ENCODE measurements at places on chromosomes 7 and 10.

DNA sequence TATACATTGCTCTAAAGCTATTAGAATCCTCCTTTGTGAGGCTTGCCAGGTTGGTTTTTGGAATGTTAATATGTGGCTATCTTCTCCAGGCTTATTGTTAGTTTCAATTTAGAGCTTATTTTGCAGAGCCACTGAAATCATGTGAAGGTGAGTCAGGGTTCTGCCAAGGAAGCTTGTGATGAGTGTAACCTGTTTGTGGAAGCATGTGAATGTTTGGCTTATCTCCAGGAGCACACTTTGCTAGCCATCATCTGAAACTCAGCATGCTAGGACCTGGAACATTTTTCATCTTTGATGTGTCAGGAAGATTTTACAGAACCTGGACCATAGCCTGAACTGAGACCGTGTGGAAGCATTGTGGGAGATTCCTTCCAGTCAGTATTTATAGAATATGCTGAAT, 197.3 kb downstream of the PPP1R9A start:
- DNase-seq, result no peak

- DNase-seq, result no peak
These were observed 10.2 kb upstream of the EPC1 start for GRCh38 chr10:32357056-32357735.

DNA sequence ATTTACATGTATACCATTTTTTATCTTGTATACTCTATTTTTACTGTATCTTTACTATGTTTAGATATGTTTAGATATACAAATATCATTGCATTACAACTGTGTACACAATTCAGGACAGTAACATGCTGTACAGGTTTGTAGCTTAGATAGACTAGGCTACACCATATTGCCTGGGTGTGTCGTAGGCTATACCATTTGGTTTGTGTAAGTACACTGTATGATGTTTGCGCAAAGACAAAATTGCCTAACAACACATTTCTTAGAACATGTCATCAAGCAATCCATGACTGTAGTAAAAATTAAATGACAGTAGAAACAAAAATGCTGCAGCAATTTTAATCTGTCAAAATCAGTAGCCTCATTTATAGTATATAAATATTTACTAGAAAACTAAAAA, 812.2 kb downstream of the GRM8 start:
- DNase-seq, result no peak

DNA sequence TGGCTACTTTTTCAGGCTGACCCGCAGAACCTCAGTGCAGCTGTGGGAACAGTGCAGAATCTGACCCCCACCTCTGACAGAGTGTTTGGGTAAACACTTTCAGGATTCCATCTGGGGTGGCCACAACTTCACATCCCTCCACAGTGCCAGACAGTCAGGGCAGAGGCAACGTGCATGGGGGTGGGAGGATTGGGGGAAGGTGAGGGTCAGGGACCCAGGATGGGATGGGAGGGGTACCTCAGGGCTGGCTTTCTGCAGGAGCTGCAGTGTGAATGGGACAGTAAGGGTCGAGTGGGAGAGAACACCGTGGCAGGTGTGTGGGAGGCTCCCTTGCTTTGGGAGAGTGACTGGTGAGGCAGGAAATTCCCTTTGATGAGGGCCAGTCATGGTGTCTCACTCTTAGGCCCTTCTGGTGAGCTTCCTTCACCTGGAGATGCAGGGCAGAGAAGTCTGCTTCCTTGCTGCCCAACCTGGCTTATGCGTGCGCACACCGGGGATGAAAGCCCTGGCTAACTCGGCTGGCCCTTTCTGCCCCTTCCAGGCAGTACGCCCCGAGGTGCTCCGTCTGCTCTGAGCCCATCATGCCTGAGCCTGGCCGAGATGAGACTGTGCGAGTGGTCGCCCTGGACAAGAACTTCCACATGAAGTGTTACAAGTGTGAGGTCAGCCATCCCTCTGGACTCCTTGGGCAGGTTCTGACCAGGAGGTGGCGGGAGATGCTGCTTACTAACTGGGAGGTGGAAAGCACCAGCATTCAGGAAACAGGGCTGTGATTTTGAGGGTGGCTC, 8.4 kb downstream of the ZYX start:
- DNase-seq, result no peak

DNA sequence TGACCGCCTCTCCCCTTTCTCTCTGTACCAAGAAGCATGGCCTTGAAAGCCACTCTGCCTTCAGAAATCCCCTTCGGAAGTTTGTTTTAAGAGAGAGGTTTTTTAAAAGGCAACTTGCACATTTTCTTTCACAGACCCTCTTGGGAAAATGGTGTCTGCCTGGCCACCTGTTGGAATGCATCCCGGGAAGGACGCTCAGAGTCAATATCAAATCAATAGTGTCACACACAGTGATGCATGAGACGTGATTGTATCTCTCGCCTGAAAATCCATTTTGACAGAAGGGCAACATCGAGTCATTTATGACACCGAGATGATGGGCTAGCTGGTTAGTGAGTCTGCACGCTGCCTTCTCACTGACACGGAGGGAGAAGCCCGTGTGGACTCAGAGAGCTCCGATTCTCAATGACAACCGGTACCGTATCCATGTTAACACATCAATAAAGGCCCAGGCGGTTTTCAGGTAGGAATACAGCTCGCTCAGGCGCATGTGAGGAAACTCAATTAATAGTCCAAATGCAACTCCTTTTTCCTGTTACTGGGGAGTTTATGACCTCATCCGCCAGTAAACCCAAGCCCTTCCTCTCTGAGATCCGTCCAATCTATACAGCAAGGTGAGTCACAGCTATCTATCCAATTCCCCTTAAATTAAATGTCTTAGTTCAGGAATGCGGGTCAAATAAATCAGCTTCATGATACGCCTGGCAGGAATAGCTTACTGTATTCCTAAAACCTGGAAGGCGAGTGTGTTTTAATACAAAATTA, 621.5 kb upstream of the MKI67 start:
- no peak for DNase-seq

GRCh38 chr7:24980534-24981170, 674 bp upstream of the OSBPL3 start:
- peak; percentile 80 for DNase-seq

DNA sequence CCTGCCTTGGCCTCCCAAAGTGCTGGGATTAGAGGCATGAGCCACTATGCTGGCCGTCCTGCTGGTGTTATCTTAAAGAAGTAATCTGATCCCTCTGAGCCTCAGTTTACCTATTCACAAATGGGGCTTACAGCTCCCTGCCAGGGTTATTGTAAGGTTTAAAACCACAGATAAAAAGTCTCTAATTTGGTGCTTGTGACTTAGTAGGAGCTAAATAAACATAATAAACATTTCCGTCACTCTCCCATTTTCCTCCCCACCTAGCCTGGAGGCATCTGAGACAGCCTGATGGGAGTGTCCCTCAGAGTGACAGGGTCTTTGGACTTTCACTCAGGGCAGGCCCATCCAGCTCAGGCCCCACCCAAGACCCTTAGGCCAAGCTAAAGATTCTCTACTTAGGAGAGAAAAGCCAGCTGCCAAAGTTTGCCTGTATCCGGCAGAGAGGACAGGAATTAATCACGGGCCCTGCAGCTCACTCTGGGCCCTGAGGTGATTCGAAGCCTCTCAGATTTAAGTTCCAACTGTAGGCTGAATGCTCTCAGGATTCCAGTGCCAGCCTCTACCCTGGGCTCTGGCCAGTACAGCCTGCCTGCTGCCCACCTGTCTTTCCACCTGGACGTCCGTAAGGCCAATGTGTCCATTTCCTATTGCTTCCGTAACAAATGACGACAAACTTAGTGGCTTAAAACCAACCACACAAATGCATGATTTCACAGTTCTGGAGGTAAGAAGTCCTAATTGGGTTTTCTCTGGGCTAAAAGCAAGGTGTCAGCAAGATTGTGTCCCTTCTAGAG, 21.8 kb upstream of the DUSP5 start:
- DNase-seq, result no peak

GRCh38 chr10:79936625-79937615, 12.0 kb downstream of the SFTPD start:
- no peak for DNase-seq

- no peak for DNase-seq
These were observed 28.9 kb downstream of the PPP1R3C start for GRCh38 chr10:91603931-91604331.

DNA sequence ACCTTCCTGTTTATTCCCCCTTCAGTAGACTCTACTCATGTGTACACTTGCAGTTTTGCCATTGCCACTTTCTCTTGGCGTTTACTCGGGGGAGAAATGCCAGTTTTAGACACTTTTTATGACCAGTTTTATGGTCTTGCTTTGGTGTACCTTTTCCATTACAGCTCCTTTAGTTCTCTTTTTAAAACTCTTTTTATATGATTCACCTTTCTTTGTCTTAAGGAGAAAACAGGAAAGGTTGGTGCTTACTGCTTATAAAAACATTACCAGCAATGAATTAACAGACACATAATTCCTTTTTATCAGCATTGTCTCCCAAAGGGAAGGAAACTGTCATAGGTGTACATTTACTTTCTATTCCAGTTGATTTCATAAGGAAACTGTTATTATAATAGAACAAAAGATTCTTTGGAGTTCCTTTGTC, 11.9 kb downstream of the TSPAN13 start:
- DNase-seq, result no peak

DNA sequence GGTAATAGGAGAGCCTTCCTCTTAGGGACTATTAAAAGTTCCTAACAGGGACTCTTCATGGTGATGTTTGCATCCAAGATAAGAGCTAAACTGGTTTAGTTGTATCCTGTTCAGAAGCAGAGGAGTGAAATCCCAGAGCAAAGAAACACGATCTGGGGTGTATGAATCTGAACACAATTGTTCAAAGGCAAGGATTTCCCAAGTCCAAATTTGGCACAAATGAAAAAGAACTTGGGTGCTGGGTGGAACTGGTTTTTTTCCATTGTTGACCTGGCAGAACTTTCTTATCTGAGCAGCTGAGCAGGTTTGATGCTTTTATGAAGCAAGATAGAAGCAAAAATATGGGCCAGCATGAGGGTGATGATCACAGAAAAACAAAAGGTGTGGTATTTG, 6.0 kb downstream of the AGFG2 start:
- DNase-seq, result no peak

DNA sequence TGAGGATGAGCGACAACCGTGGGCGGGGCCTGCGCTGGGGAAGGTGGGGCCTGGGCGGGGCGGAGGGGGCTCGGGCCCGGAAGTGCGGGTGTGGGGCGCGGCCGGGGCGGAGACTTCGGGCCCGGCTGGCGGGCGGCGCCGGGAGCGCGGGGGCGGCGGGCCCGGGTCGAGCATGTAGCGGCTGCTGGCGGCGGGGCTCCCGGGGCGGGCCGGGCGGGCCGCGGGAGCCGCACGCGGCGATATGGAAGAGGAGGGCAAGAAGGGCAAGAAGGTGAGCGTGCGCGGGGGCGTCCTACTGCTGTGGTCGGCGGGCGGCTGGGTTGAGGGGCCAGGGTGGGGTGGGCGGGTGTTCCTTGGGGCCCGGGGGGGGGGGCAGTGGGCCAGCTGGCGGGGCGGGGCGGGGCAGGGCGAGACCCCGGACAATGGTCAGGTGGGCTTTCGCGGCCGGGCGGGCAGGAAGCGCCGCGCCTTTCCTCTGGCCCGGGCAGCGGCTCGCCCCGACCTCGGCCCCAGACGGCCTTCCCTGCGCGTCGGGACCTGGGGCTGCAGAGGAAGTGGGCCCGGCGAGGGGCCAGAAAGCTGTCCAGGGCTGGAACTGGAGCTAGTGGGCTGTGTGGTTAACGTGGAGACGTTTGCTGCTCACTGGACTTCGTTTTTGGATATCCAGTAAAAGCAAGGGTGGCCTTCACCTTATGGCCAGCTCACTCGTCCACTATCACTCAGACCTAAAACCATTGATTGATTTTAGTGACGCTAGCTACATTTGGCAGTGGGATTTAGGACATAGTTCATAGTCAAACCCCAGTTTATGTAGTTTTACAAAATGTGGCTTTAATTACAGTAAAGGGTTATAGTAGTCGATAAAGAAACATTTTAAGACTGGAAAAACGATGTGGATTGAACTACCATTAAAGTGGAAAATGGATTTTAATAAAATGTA, at the start of gene CCM2:
Gene CCM2 (plus strand): TSS at position 109 of the 940 bp plus-strand sequence. CDS start 133 bp downstream, at position 242.
- DNase-seq, result peak; percentile 63

- DNase-seq, result no peak
These were observed 56.6 kb downstream of the PTPRN2 start for GRCh38 chr7:158530800-158531609.

DNA sequence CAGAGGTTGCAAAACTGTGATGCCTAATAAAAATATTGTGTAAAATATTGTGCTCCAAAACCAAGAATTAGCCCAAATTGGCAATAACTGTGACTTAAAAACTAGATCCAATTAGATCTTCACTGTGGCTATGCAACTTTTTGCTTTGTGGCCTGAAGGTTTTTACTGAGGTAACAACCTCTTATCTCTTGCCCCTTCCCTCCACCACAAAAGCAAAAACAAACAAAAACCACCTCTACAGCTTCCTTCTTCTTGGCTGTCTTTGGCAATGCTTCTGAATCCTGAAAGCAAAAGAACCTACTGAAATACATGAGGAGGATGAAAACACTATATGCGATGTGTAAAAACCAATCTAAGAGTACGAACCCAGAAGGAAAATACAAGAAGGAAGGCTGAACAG, 226.7 kb upstream of the MBL2 start:
- DNase-seq, result no peak

DNA sequence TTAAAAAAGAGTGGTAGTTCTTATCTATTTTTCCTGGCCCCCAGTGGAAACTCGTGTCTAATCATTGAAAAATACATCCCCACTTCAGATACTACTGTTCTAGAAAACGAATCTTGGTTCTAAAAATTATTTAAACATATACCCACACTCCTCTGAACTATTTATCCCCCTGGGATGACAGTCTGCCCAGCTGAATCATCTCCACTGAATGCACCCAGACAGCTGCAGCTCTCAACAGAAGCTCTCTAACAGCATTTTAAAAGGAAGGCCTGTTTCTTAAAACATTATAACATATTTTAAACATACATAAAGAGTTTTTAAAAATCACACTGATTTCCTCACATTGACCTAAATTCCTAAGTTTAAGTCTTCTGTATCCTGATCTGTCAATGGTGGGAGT, 544.6 kb upstream of the PHF14 start:
- no peak for DNase-seq

DNA sequence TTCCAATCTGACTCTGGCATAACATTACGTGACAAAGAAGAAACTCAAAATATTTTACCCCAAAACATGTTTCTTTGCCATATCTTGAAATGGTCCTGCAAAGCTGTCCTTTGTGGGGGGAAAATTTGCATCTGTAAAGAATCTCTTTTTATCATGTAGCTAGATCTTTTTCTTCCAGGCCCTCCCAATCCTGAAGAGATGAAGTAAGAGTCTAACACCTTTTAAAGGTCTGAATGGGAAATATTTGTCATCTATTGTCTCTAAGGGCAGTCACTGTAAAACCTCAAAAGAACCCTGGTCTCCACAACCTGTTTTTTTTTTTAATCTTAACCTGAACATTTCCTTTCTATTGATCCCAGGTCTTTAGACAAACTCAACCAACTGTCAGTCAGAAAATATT, 8.6 kb downstream of the OR2AE1 start:
- DNase-seq, result no peak

DNA sequence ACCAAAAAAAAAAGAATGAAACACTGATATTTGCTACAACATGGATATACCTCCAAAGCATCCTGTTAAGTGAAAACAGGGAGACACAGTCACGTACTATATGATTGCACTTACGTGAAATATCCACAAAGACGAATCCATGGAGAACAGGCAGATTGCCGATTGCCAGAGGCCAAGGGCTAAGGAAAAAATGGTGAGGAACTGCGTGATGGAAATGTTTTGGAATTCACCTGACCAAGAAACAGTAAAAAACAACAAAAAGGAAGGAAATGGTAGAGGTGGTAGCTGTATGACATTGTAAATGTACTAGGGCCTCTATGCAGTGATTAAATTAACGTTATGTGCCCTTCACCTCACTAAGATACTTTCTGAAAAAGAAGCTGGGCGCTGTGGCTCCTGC, 44.1 kb upstream of the GTF2IRD1 start:
- DNase-seq, result no peak
